ENCODE measurements at places on chromosomes 2 and 18. TPM values are rescaled to one million over a fixed set of nuclear protein-coding genes. Genes with fewer than 3 reads are reported as not detected.

The FLACC1 gene
- total RNA-seq, result 4.3 TPM

The CD207 gene
- not detected for total RNA-seq

The DLX1 gene
- not detected for total RNA-seq

The TMEM163 gene
- total RNA-seq, result 0.24 TPM

The RAX gene
- total RNA-seq, result not detected

The CNDP1 gene
- 0.19 TPM for total RNA-seq

The ATP6V1C2 gene
- total RNA-seq, result 0.42 TPM

The IL18RAP gene
- 4.1 TPM for total RNA-seq

The CAPN14 gene
- 0.09 TPM for total RNA-seq

The MPP4 gene
- 0.56 TPM for total RNA-seq

The GATA6 gene
- total RNA-seq, result 32.7 TPM

- DNase-seq, result peak; percentile 77
Measured at GRCh38 chr2:239212121-239212928, 188.5 kb downstream of the HDAC4 start.

DNA sequence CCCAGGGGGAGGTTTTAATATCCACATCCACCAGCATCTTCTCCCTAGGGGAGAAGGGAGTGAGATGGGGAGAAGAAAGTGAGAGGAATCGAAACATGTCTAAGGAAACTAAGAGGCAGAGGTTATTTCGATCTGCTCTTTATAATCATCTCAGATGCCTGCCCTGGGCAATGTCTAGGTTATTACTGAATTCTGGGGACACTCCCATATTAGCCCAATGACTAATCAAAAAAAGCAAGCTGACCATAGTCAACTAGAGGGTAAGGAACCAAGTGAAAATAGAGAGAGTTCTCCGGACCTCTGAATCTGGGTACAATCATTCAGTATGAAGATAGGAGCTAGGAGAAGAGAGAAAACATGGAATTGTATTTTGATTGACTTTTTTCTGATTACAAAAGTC lies 56.7 kb upstream of the EML4 start:
- DNase-seq, result no peak

DNA sequence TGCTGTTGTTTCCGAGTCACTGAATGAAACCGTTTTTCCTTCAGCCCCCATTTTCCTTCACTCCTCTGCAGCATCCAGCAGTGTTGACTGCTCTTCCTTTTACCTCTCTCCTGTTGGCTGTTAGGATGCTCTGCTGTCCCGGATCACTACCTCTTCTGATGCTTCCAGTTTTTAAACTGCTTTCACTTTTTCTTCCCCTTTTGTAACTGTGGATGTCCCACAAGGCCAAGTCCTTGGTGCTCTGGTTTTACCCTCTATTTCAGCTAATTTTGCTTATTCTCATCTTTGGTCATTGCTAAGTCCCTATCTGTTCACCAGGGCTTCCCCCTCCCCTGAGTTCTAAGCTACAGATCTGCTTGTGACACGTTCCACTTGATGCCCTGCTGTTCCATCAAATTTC lies 39.4 kb upstream of the MAP4K3 start:
- DNase-seq, result no peak

- no peak for DNase-seq
Measured at GRCh38 chr18:36017232-36017631, 44.8 kb downstream of the RMP24 start.

DNA sequence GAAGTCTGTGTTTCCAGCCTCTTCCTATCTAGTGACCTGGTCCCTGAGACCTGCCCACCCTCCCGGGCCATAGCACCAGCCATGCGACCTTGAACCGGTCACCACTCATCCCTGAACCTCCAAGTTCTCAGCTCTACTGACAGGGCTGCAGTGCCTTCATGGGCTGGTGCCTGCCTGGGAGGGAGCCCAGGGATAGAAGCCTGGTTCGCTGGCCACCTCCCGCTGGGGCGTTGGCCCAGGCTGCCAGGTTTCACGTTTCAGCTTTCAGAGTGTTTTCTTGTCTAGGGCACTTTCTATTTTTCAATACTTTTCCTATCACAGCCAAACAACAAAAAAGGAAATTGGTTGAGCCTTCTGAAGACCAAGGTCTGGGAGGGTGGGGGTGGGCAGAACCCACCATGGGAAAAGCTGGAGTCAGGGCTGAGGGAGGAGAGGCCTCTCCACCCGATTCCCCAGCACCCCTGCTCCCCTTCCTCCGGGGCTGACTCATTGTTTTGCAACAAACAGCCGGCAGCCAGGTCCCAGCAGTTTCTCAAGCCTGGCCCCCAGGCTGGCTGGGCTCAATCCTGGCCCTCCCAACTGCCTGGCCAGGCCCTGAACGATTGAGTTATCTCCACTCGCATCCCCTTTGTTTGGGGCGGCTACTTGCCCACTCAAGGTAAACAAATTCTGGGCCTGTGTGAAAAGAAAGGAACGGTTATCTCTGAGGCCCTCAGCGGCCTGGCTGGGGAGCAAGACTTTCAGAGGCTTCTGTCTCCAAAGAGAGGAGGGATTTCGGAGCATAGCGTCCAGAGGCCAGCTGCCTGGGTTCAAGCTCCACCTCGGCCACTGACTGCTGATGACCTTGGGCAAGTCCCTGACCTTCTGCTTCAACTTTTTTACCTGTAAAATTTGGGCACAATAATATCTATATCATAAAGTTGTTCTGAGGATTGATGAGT lies 47.5 kb downstream of the ZFP36L2 start:
- DNase-seq, result peak; percentile 93

DNA sequence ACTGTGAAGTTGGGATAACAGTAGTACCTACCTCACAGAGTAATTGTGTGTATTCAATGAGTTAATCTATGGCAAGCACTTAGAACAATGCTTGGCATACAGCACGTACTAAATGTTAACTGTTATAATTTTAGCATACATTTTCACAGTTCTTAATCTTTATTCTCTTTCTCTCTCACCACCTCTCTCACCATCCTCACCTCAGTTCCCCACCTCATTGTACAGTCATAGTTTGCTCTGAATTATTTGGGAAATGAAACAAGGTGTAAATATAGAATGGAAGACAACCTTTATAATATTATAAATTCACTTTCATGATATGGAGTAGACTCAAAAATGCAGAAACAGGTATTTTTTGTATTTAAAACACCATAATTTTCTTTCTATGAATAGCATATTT lies 40.0 kb upstream of the DNAH7 start:
- DNase-seq, result no peak

DNA sequence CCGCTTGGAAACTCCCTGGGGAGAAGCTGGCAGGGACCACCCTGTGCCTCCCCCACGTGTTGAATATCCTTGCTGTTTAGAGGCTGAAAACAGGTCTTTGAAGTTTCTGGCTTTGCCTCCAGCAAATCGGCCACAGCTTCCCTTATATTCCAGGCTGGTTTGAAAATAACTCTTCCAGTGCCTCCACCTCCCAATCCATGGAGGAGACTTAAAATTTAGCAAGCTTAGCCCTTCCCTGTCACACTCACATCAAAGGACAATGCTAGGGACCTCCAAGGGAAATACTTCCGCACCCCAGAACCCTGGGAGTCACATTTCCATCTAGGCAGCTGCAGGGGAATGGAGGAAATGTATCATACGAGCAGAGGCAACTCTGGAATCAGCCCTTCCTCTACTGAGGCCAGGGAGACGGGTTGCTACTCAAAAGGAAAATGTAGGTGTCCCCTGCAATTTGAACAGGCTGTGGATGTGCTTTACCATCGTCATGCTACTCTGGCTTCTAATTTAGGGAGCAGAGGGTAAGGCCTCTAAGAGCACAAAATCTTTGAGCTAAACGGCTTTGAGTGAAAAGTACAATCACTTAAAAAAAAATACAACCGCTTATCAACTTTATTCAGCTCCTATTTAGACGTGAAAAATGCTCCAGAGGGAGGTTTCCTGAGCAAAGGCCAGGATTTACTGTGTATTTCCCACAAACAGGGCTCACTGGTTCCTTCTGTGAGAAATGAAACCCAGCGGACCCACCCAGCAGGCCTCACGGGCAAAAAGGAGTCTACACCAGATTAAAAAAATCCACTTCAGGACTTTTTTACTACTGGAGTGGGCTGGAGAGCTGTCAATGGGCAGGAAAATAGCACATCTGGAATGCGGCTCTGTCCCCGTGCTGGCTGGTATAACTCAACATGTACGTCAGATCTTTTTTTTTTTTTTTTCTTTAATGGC lies 49.4 kb upstream of the PKDCC start:
- DNase-seq, result no peak

- no peak for DNase-seq
Measured at GRCh38 chr2:153864022-153864421, 7.7 kb upstream of the GALNT13 start.

DNA sequence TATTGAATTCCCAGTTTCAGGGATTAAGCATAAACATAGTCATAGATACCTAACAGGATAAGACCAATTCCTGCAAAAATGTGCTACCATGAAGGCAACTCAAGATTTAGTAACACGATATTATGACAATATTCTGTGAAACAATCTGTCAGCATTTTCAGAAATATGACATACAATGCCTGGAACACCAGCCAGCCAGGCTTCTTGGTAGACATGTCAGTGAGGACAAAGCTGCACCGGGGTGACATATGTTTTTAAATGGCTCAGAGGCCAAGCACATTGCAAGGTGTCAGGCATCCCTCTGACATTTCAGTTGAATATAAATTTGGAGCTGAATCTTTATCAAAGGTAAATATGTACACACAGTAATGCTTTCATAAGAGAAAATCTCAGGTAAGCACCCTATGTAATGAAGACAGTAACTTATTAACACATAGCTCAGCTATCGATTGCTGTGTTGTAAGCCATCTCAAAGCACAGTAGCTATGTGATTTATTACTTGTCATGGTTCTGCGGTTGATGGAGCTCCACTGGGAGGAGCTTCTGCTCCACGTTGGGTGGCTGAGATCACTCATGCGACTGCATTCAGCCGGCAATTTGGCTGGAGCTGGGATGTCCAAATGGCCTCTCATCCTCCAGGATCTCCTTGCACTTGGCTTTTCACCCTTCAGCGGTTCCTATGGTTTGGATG lies 31.9 kb upstream of the EML6 start:
- DNase-seq, result no peak

- no peak for DNase-seq
Measured at GRCh38 chr2:33984131-33984530, 385.0 kb upstream of the FAM98A start.

DNA sequence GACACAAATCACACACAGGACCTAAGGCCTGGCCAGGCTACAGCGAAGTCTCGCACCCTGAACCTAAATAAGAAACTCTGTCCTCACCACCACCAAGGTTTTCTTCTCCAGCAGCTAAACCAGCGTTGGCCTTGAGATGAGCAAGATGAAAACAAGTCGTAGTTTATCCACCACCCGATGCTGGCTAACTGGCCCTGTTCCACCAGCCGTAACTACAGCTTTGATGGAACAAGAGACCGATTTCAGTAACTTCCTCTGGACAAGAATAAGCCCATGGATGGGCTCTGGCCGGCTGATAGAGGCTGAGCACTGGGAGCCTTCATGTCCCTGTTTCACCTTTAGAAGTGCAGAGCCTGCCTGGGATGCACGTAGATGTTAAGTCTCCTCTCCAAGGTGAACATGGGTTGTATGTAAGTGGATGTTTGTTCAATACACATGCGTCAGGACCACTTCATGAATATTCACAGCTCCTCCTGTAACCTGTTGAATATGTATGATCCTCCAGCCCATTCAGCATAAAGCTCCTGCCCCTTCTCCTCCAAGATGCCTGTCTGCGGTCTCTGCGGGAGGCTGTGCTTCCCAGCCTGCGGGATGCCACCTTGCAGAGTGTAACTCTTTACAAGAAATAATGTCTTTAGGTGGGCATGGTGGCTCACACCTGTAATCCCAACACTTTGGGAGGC lies 24.2 kb downstream of the ADI1 start:
- DNase-seq, result no peak

GRCh38 chr18:49591775-49592174 lies 29.9 kb downstream of the LIPG start:
- DNase-seq, result no peak

DNA sequence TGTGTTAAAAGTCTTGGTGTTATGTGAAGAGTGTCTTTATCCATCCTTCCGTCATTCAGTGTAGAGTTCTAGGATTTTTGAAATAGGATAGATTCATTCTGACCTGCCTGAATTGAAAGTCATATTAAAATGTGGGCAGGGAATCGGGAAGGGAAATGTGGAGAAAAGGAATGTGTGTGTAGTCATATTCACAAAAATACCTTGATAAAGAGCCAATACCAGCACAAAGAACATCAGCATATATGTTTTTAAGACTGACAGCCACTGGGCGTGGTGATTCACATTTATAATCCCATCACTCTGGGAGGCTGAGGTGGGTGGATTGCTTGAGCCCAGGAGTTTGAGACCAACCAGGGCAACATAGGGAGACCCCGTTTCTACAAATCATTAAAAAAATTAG lies 188.1 kb downstream of the CAMKMT start:
- DNase-seq, result no peak

- DNase-seq, result no peak
Measured at GRCh38 chr2:183541766-183542165, 417.5 kb downstream of the NUP35 start.

DNA sequence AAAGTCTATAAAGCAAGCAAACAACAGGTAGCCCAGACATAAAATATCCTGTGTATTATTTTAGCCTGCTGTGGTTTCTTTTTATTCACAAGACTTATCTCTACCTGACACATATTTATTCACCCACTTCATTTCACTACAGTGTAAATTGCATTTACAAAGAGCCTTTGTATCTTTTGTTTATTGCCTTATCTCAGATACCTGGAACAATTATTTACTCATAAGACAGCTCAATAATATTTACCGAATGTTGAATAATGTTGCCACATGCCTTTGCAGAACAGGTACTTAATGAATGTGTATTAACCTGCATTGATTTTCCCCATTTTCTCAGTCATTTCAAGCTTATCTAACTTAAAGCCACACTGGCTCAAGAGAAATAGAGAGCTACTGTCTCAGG lies 603.6 kb downstream of the FBXO15 start:
- DNase-seq, result no peak

DNA sequence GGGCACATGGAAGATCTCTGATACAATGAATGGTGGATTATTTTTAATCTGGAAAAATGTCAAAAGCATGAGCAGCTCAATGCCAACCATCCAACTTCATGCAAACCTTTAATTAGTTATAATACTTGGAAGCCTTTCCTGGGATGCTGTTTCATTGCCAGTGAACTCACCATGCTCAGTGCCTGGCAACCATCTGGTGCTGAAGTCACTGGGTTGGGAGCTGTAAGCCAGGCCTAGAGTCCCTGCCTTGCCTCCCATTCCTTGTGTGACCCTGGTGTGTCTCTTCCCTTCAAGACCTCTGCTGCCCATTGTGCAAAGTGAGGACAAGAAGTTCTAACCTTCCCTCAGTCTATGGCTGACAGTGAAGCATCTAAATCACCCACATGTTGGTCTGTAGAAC lies 458.7 kb downstream of the RNF144A start:
- no peak for DNase-seq

GRCh38 chr2:216694082-216694825 lies 1.1 kb downstream of the IGFBP5 start:
- DNase-seq, result peak; percentile 87

DNA sequence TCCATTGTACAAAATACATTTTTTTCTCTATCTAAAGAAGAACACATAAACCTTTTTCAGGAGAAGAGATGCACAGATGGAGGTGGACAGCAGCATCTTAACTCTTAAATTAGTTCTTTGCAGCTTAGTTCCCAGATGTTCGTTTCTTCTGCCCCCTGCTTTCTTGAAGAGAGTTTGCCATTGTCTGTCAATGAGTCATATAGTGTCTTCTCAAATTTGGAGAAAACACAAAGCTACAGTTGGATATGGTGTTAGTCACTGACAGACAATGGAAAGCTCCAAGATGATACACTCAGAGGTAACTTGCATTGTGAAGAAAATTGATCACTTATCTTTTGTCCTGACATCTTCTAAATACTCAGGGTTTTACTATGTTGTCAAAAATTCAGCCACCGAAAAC lies 48.8 kb upstream of the TMEFF2 start:
- DNase-seq, result no peak

Measured in posterior vena cava (tissue), 2 donors.